ENCODE measurements at places on chromosomes 16 and 17.

DNA sequence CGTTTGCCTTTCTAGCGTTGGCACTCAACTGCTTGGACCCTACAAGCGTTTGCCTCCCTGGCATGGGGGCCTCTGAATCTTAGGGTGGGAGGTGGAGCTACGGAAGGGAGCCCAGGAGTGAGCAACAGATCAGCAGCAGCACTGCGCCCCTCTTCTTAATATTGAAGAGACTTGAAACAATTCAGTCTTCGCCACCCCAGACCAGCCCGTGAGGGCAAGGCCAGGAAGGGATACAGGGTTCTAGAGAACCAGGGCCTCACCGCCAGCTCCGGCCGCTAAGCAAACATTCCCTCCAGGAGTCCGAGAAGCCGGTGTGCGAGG is 1.5 kb upstream of the GPRC5C start:
- DNase-seq: no peak

DNA sequence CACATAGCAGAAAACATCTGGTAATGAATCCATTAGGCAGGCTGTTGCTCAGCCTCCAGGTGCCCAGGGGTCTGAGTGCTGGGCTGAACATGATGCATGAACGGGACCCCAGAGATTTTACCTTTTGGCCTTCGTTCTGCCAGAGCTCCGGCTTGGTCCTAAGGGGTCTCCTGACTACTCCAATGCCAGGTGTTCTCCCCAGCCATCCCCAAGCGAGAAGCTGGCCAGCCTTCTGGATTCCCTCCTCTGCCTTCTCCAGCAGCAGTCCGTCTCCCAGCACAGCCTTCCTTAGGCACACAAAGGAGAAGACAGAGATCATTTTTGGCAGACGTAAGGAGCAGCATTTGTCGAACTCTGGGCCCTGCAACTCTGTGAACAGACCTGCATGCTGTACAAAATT is 109.4 kb downstream of the RBFOX1 start:
- DNase-seq: no peak

- no peak for DNase-seq
These were observed 47.8 kb upstream of the BAHCC1 start for GRCh38 chr17:81347437-81347836.

GRCh38 chr16:67805718-67806427 is 487 bp downstream of the RANBP10 start:
- no peak for DNase-seq

DNA sequence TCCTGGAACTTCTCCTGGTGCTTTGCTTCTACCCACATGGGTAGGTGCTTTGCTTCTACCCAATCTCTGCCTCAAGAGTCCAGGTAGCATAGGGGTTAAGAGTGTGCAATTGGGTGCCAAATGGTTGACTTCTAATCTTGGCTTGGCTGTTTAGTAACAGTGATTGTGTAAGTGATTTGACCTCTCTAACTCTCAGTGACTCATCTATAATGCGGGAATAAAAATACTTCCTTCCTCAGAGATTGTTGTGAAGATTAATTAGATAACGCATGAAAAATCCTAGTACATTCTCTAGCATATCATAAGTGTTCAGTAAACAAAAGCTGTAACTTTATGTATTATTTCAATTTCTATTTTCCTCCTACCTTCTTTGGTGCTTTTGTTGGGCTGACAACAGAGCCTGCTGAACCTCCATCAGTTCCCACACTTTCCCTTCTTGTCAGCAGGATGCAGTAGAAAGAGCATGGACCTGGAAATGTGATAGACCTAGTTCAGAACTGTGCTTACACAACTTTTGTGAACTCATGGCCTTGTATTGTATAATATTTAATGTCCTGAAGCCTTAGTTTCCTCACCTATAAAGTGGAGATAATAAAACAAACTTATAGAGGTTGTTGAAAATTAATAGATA is 72.9 kb upstream of the SMIM36 start:
- DNase-seq: no peak

GRCh38 chr17:34645594-34645993 is 66.2 kb downstream of the TMEM132E start:
- no peak for DNase-seq

DNA sequence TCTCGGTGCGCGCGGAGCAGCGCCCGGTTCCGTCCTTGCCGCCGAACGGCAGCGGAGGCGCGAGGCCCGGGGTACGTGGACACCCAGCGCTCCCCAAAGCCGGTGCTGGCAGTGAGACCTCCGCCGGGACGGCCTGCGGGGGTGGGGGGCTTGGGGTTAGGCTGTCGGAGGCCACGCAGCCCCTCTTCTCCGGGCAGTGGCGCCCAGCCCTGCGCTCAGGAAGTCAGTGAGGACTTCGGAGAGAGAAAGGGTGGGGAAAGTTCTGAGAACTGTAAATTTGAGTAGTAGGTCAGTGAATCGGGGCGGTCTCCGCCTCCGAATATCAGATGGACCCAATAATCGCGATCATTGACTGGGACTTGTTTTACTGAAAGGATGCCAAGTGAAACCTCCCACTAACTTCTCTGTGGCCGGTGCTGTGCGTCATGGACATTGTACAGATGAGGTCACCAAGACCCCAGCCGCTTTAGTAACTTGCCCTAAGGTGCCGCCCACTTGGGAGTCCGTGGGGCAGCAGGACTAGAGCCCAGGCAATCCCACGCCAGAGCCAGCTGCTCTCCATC is 468 bp downstream of the IL4R start:
- DNase-seq: peak; percentile 65
